Stimulated activated CD4-positive, alpha-beta T cell treated with anti-CD3 and anti-CD28 coated beads, Interleukin-15, amount 100 ng/mL, for 1 hour (primary cell): ENCODE measurements at places on chromosomes 3 and 15.

- DNase-seq, result no peak
Measured at GRCh38 chr15:94638183-94638582, 406.8 kb downstream of the MCTP2 start.

DNA sequence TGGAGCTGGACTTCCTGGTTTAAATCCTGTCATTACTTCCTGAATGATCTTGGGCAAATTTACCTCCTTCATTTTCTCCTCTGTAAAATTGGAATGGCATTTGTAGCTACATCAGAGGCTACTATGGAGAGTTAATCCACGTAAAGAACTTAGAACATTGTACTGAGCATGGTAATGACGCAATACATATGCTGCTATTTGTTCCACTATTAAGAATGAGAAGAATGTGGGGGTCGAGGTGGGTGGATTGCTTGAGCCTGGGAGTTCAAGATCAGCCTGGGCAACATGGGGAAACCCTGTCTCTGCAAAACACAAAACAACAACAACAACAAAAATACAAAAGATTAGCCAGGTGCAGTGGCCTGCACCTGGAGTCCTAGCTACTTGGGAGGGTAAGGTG, 250.6 kb downstream of the RYR3 start:
- no peak for DNase-seq

DNA sequence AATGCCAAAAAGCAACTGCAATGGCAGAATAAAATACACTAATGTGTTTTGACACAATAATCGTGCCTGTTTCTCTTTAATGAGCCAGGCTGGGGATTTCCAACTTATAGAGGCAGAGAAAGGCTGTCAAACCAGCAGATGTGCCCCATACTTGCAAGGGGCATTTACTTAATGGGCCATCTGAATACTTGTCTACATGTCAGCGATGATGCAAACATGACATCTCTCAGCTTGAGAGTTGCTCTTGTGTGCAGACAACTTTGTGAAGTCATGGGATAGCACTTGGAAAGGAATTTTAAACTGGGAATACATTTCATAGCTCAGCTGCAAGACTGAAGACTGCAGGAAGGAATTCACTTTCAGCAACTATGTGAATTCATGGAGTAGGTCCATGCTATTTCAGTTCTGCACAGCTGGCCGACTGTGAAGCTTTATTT, 127.4 kb upstream of the ADAMTS9 start:
- no peak for DNase-seq

DNA sequence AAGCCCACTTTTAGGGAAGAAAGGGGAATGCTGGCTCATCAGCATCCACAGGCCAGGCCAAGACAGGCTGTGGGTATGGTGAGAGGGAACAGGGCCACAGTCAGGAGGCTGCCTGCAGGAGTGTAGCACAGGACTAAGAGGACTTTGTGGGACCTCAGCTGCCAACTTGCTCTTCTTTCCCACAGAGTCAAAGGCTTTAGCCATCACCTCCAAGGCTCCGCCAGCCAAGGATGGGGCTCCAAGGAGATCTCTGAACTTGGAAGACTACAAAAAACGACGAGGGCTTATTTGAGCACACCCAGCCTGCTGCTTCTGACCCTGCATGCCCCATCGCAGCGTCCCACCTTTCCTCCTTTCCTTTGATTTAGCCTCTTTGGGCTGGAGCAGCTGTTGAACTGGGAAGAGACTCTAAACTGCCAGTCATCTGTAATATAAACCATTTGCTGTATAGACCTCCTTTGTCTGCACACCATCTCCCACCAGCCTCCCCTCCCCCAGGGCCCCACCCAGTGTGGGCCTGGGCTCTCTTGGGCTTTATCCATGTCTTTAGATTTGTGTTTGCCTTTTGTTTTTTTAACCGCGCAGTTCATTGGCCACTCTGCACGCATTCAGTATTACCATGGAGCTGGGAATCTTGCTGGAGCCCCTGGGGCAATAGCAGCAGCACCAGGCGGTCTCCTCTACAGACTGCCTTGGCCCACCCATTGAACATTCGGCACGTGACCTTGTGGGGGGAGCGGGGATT, 13.1 kb upstream of the ITPKA start:
- DNase-seq, result no peak

DNA sequence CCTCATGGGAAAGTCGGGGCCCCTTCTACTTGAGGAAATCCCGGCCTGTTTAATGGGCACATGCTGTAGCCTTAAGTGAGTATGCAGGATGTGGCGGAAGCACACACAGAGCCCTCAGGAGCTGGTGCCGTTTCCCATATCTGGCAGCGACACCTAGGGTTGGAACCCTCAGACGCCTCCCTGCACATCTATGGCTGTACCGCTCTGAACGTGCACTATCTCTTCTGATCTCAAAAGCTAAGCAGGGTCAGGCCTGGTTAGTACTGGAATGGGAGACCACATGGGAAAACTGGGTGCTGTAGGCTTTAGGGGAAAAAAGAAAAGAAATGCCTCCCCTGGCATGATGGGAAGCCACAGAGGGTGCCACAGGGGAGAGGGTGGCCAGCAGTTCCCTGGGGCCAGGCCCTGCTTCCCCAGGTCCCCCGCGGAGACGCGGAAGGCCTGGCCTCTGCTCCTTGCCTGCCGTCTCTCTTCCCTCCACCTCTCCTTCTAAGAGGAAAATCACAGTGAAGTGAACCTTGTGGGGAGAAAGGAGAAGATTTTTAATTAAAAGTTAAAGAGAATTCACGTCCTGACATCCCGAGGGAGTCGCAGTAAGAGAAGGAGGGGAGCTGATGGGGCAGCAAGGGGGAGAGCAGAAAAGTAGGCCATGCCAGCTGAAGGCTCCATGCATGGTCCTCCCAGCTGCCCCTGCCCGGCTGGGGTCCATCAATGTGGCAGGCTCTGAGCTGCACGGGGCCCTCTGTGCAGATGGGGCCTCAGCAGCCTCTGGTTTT, 60.5 kb upstream of the TMEM115 start:
- DNase-seq, result no peak

DNA sequence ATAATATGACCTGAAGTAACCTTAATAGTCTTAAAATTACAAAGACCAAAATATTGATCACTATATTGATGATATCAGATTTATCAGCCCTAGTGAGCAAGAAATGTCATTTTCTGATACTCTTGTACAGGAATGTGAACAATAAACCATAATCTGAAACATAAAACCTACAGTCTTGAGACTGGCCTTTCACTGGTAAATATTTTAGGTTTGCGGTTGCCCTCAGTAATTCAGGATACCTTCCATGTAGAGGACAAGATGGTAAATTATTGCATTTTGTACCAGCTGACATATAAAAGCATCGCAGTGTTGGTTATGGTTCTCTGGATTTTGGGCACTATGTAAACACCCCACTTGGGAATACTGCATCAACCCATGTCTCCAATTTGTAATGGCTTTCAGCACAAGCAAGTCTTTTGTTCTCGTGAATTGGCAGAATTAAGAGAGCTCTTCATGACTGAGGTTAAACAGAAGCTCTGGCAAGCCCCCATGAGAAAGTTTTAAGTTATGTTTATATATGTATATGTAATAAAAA, 128.5 kb downstream of the LMLN start:
- DNase-seq, result no peak

DNA sequence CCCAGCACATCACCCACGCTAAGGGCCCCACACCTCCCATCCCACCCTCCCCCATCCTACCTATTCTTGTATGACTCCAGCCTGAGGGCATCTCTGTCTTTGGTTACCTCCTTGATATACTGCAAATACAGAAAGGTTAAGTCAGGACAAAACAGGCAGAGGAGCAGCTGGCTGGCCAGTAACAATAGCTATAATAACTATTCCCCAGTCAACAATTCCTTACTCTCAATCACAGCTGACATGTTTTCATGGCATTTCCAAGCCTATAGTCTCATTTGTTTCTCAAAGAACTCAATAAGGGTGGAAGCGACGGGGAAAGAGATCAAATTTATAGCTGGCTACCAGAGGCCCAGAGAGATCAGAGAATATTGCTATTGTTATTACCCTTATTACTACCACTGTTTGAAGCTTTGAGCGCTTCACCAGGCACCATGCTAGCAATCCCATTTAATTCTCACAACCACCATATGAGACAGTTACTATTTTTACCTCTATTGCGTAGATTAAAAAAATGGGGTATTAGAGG, 93.0 kb upstream of the C2CD4B start:
- DNase-seq, result no peak

DNA sequence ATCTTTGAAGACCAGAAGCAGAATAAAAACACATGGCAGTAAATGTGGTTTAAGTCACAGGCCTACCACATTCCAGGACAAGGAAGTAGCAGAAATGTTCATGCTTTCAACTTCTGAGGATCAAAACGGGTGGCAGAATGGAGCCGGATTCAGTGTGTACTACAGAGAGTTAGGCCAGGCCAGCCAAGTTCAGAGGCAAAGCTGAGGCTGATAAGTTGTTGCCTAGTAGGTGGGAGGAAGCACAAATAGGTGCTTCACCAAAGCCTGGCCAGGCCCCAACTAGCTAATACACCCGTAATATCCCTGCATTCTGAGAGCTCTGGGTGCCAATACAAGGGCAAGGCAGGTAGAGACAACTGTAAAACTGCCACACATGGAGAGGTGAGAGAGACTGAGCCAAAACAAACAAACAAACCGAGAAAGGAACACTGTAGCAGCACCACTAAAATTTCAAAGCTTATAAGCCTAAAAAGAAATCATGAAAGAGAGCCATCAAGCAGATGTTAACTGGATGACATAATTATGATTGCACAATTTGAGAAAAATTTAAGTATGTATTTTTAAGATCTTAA, 156.4 kb upstream of the CBLB start:
- DNase-seq, result no peak

DNA sequence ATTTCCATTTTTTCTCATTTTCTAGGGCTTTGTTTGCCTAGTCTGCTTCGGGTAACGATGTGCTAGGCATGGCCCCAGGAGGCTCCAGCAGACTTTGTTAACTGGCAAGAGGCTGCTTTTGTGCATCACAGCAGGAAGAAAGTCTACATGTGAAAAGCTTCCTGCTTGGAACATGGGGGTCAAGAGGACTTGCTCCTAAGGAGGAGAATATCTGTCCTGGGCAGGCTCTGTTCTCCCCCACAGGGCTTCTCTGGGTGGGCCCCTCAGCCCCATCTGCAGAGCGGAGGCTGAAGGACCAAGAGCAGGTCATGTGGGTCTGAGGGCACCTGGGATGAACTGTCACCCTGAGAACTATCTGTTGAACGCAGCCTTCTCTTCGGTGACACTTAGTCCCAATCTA, 94.7 kb downstream of the CCNL1 start:
- no peak for DNase-seq

DNA sequence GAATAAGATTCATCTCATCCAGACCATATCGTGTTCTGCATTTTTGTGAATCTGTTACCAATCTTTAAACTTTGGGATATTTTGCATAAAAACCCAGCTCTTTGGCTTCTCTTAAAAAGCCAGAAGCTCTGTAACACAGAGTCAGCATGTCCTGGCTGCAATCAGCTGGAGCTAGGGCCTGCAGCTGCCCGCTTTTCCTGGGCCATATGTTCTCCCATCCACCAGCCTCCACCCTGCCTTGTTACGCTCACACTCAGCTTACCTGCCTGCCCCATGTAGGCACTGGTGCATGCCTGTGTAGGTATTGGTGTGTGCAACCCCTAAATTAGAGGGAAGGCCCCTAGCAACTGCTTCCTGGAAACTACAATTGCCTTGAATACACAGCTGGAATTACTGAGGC, 48.2 kb downstream of the CRYGS start:
- DNase-seq, result no peak

- DNase-seq, result no peak
Measured at GRCh38 chr15:68814596-68814995, 6.1 kb downstream of the ANP32A start.

GRCh38 chr3:179430277-179430870, 20.9 kb downstream of the GNB4 start:
- DNase-seq, result no peak

DNA sequence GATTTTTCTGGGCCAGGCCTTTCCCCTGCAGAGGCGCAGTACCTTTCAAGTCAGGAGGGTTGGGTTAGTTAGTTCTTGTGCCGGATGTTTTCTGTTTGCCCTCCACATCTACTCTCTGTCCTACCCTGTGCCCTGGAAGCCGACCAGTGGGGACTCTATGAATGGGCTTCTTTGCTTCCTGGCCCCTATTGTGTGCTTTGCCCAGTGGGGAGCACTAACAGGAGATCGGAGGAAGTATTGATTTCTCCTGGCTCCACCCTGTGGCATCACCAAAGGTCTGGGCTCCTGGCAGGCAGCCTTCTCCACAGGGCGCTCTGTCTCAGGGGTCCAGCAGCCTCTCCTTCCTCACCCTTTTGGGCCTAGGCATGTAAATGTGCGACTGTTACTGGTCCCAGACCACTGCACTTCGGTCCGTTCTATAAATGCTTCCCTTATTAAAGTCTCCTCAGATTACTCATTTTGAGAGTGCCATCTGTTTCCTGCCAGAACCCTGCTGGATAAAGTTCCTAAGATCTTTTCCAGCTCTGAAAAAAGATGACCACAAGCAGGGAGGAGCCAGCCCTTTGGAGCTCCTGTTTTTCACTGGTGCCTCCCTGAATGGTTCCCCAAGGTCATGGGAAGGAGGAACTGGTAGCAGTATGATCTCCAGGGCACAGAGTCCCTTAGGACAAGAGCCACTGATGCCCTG, 44.5 kb downstream of the CTDSPL start:
- no peak for DNase-seq

DNA sequence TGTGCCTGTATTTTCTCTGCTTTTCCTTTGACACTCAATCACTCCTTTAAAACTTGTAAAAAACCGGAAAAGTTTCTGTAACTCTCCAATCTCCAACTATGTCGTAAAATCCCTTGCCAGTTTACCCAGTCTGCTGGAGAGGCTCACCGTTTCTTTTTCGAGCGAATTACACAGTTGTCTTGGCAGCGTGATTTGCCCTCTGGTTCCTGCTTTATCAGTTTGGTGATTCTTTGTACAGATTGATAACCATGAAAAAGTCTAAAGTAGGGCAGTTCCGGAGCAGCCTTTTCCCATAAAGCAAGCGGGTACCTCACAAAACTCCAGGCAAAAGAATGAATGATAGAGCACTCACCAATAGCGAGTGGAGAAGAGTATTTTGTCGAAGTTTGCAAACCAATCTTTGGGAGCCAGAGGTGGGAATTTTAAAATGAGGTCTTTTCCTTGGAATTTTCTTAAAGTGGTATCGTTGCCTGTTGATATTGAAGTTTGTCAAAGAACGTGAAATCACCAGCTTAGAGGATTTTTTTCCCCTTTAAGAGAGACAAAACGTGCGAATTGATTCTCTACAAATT, at the start of gene TTC23:
Gene TTC23, minus strand, starts transcription at position 312 of the 572 bp plus-strand sequence. CDS start 20,869 bp downstream, outside the sequence.
- no peak for DNase-seq

DNA sequence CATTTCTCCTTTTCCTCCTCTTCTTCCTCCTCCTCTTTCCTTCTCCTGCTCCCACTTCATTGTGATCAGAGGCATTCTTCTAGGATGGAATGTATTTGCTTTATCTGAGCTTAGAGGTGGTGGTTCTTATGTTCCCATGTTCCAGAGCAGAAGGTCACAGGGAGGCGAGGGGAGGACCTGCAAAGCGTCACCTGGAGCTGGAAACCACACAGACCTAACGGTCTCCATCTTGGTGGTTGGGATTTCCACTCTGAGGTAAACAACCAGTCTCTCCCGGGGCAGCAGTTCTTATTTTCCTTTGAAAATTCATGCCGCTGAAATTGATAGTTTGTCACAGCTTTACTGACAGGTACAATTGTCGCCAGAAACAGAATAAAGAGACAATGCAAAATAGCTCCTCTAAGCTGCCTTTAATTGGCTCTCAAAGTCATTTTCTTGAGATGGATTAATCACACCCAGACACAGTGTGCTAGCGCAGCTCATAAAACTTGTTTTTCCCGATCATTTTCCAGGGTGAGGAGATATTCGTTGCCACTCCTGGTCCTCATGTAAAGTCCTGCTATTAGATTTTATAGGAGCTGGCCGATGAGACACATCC, 16.9 kb upstream of the AGBL1 start:
- DNase-seq, result no peak
